ENCODE measurements at places on chromosomes 6 and 20. TPM values are rescaled to one million over a fixed set of nuclear protein-coding genes. Genes with fewer than 3 reads are reported as not detected.

Gene SLC32A1
- not detected for total RNA-seq

Gene TSPYL4
- 26.7 TPM for total RNA-seq

- no peaks in the 10 kb centered on the region for H3K27me3 ChIP-seq
- DNase-seq: no peak
- no peak overlapping the region for H3K27ac ChIP-seq
- no peaks in the 10 kb centered on the region for H3K36me3 ChIP-seq
These were observed 28.1 kb upstream of the AKAP7 start for GRCh38 chr6:131107151-131107550.

Gene ULBP1
- total RNA-seq: not detected

Gene SAMD5
- total RNA-seq: 2.5 TPM

DNA sequence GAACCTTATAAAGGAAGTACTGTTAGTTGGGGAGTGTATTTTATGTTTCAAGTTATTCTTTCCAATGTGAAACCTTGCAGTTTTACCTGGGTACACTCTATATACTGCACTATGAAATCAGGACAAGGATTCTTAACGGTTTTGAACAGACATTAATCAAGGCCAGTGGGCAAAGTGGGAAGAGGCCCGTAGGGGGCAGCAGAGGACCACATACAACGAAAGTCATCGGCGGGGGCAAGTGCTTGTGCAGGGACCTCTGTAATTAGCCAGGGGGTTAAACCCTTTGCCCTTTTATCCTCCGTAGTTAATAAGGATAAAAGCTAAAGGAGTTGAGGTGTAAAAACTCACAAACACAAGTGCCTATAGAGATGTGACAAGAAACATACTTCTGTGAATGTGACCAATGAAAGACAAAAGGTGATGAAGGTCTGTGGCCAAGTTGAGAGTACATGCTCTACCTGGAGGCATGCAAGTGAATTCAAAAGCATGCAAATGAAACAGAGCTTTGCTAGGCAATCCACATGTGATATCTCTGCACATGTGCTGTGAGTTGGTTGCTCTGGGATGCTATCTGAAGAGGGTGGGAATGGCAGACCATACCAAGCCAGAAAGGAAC is 392.7 kb upstream of the MAN1A1 start:
- H3K27me3 ChIP-seq: no peaks in the 10 kb centered on the region
- H3K27ac ChIP-seq: no peak overlapping the region
- DNase-seq: peak; percentile 56
- no peak overlapping the region for H3K4me3 ChIP-seq

Gene IP6K3
- total RNA-seq: 0.39 TPM
